Activated CD8-positive, alpha-beta T cell treated with anti-CD3 and anti-CD28 coated beads, Interleukin-2, amount 10 ng/mL, durations not matched to agents 7 days and 5 days (primary cell): ENCODE measurements at places on chromosomes 1 and 21. TPM values are rescaled to one million over a fixed set of nuclear protein-coding genes. Genes with fewer than 3 reads are reported as not detected.
A peak's percentile ranks its signal among the peaks of the same experiment; 100 is the strongest.

DNA sequence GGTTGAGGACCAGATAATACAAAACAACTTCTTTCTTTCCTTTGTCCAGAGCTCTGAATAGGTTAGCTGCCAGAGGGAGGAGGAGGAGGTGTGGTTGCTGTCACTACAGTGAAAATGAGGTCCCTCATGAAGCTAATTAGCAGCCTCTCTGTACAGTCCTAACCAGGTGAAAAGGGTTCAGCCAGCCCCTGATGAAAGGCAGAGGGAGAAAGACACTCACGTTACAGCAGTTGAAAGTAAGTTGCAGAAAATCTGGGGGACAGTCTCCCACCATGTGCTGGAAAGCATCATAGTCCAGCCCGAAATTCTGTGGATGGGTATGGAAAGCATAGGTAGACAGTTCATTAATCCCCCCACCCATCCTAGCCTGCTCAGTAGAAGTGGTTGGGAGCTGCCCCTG lies 6.2 kb upstream of the MUTYH start:
- DNase-seq, result no peak
- H3K4me1 ChIP-seq, result peaks cover 37% of the 10 kb centered on the region
- no peak overlapping the region for H3K27ac ChIP-seq
- no peak overlapping the region for H3K4me3 ChIP-seq
- no peaks in the 10 kb centered on the region for H3K27me3 ChIP-seq

DNA sequence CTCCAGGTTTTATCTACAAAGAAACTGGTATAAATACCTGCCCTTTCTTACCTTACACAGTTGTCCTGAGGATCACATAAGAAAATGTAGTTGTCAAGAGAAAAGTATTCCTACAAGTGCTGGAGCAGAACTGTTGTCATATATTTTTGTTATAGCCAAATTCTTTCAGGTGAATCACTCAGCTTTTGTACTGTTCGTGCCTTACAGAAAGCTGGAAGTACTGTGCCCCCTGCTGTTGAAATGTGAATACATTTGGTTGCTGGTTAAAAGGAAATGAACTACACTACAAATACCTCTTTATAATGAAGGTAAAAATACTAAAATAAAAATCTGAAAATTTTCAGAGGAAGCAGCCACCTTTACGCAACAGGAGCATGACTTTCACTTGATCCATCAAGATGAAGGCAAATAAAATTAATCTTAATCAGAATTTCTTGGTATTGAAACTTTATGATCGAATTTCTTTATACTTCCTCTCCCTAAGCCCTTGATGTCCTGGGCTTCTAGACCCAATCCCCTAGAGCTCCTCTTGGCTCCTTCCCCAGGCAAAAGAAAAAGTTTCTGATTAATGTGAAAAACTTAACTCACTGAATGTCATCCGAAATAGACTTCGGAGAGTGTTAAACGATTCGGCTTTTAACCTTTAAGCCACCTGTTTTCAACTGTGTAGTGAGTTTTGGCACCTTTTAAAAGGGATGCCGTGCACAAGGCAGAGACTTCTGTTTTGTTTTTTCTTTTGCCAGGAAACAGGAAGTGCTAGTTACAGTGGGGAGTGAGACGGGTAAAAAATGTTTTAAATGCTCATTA lies 12.5 kb downstream of the CHML start:
- H3K4me1 ChIP-seq, result peaks cover 25% of the 10 kb centered on the region
- peak overlapping the region; percentile 69 for H3K4me3 ChIP-seq
- peak overlapping the region; percentile 89 for H3K27ac ChIP-seq
- H3K27me3 ChIP-seq, result no peaks in the 10 kb centered on the region
- peak; percentile 66 for DNase-seq
- H3K36me3 ChIP-seq, result peaks cover 11% of the 10 kb centered on the region

DNA sequence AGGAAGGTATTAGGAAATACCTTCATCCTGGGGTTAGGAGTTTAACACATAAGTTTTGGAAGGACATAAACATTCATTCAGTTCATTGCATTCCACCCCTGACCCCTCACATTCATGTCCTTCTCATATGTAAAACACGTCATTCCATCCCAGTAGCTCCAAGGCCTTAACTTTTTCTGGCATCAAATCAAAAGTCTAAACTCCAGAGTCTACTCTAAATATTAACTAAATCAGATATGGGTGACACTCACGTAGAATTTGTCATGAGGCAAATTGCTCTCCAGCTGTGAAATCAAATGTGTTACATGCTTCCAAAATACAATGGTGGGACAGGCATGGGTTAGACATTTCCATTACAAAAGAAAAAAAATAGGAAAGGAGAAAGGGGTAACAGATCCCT lies 298.2 kb upstream of the LRRC7 start:
- H3K36me3 ChIP-seq, result no peaks in the 10 kb centered on the region
- H3K27me3 ChIP-seq, result no peaks in the 10 kb centered on the region
- DNase-seq, result no peak
- H3K4me3 ChIP-seq, result no peak overlapping the region

- H3K4me1 ChIP-seq, result no peaks in the 10 kb centered on the region
- H3K27ac ChIP-seq, result no peak overlapping the region
- H3K27me3 ChIP-seq, result no peaks in the 10 kb centered on the region
- H3K4me3 ChIP-seq, result no peak overlapping the region
These were observed 12.4 kb upstream of the SHISA4 start for GRCh38 chr1:201876148-201876818.

- no peak for DNase-seq
- no peak overlapping the region for H3K4me3 ChIP-seq
- H3K27ac ChIP-seq, result no peak overlapping the region
- H3K36me3 ChIP-seq, result no peaks in the 10 kb centered on the region
These were observed 368.5 kb downstream of the HHAT start for GRCh38 chr1:210697185-210697584.

DNA sequence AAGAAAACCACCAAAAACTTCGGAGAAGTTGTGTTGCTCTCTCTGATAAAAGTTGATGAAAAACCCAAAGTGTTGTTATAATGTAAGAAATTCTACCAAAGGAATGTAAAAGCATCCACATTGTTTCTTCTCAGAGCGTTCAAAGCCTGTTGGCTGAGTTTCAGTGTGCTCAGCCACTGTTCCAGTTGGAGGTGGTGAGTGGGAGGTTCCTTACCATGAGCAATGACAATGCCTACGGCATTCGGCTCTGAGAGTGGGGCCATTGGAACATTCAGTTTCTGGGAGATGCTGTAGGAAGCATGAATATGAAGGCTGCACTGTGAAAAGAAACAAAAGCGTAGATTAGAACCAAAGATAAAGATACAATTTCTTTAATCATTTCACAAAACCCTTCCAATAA lies 20.5 kb upstream of the MYBPHL start:
- H3K27ac ChIP-seq, result no peak overlapping the region
- no peaks in the 10 kb centered on the region for H3K27me3 ChIP-seq
- no peaks in the 10 kb centered on the region for H3K4me1 ChIP-seq
- no peak overlapping the region for H3K4me3 ChIP-seq
- peaks cover 17% of the 10 kb centered on the region for H3K36me3 ChIP-seq
- no peak for DNase-seq

DNA sequence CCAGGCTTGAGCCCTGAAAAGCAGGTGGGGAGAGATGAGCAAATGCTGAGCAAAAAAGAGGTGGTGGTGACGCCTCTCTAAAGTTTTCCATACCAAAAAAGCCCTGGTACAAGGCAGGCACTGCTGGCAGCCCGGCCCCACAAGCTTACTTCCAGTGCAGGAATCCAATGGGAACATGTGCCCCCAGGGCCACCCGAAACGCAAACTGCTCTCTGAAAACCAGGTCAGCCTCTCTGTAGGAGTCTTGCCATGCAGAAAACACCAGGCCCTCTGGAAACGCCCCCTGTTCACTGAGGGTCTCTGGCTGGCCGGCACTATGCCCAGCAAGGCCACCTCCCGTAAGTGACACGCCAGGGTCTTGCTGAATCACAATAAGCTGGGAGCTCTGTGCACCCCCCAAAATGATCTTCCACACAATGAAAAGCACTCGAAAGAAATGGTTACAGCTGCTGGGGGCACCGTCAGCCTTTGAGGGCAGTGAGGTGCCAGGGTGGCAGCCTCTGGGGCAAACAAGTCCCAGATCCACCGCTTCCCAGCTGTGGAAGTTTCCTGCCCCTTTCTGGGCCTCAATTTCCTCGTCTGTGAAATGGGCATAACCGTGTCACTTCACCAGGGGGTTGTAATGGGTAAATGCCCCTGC lies 170.5 kb downstream of the TOMM20 start:
- H3K36me3 ChIP-seq, result peaks cover 2% of the 10 kb centered on the region
- peaks cover 82% of the 10 kb centered on the region for H3K4me1 ChIP-seq
- no peak overlapping the region for H3K4me3 ChIP-seq
- no peak for DNase-seq

DNA sequence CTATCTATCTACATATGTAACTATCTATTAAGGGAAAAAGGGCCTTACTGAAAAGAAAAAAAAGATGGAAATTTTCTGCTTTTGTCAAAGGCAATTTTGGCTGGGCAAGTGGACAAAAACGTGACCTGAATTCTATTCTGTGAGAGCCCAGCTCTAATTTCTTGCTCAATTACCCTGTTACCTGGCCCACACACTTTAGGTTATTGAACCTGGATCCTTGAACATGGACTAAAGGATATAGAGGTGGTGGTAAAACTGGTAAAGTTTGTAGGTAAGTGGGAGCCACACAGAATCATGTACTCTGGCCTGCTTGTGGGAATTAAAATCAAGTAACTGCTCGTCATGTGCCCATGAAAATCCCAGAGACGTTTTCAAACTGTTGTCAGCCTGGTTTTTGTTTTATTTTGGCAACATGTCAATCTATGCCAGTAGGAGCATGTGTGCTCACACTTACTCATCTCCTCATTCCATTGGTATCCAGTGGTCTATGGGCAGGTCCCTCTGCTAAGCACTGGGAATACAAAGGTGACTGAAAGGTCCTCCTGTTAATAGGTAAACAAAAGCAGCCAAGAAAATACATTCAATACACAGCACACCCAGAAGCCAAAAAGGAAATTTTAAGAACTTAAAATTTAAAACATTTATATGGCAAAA lies 113.7 kb upstream of the WARS2 start:
- no peak overlapping the region for H3K27ac ChIP-seq
- no peak for DNase-seq
- H3K4me3 ChIP-seq, result no peak overlapping the region
- H3K36me3 ChIP-seq, result no peaks in the 10 kb centered on the region
- no peaks in the 10 kb centered on the region for H3K4me1 ChIP-seq
- H3K27me3 ChIP-seq, result no peaks in the 10 kb centered on the region

CD164L2 gene
- total RNA-seq, result not detected

VANGL1 gene
- 14.8 TPM for total RNA-seq

RAB3B gene
- 0.08 TPM for total RNA-seq

OR2T35 gene
- total RNA-seq, result not detected

FAM72C gene
- 19.1 TPM for total RNA-seq

WNT3A gene
- total RNA-seq, result not detected

LCE1B gene
- total RNA-seq, result not detected

H6PD gene
- total RNA-seq, result 10.2 TPM

TNFRSF14 gene
- total RNA-seq, result 86.5 TPM

SPRR2F gene
- total RNA-seq, result not detected
